8988T (cell line): ENCODE measurements at places on chromosomes 7 and 10.

DNA sequence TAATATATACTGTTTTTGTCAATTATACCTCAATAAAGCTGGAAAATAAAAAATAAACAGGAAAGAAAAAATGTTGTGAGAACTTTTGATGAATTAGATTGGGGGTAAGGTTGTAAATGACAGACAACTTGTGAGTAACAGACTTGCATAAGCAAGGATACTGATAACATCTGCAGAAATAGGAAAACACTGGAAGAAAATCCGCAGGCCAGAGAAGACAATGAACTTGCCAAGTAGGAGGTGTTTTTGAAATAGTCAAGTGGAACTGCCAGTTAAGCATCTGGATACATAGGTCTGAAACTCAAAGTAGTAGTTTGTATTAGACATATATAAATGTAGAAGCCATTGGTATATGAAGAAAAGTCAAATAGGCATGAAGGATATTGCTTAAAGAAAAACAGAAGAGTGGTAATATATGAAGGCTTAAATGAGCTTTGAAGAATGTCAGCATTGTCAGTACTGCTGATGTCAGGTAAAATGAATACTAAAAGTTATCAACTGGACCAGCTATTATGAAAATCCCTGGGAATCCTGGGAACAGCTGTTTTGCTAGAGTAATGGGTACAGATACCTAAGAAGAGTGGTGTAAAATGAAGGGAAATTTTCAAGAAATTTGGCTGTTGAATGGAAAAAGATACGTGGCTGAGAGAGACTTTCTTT is 58.7 kb downstream of the DNAJC1 start:
- no peak for DNase-seq

DNA sequence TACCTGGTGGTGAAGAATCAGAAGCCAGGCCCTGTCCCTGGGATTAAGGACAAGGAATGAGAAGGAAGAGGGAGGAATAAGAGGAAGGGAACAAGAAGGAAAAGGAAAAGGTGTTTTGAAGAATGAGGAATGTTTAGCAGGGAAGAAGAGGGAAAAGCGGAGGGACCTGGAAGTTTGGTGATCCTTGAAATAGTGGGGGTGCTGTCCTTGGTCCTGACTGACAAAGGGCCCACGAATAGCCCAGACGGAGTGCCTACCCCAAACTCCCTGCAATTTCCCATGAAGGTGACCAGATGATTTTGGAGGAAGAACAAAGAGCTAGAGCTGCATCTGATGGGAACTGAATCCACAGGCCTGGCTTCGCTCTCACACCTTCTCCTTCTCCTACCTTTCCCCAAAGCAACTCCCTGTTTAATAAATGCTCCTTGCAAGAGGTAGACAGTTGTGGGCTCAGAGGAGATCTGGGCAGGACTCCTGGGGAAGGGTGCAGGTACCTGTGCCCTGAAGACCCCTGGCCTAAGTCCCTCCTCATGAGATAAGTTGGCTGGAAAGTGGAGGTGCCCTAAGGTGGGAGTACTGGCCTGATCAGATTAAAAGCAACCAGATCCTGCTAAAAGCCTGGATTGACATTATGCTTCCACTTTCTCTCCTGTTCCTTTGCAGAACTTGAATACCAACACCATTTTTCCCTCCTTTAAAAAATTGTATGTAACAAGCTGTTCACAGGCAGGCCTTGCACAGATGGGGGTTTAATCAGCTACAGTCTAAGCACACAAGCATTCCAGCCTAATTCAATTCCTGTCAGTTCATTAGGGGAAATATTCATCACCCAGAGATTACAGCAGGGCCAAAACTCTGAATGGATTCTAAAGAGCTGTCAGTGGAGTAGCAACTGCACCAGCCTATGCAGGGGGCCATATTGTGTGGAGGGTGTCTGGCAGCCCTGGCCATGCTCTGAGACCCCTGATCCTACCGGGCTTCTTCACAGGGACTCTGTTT is 19.4 kb downstream of the KAZALD1 start:
- no peak for DNase-seq

DNA sequence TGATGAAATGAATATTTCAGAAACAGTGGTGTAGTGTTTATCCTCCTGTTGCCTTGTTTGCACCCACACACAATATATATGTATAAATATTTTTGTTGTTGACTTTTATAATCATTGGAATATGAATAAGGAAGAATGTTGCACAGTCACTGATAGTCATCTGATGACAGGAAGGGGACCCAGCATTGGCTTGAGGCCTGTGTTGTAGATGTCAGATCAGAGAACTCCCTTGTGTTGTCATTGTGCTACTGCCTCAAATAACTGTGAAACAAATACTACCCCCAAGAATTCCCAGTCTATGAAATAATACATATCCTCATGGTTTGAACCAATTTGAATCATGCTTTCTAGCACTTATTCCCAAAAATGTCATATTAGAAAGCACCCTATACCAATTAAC is 84.0 kb downstream of the NRG3 start:
- DNase-seq: no peak

DNA sequence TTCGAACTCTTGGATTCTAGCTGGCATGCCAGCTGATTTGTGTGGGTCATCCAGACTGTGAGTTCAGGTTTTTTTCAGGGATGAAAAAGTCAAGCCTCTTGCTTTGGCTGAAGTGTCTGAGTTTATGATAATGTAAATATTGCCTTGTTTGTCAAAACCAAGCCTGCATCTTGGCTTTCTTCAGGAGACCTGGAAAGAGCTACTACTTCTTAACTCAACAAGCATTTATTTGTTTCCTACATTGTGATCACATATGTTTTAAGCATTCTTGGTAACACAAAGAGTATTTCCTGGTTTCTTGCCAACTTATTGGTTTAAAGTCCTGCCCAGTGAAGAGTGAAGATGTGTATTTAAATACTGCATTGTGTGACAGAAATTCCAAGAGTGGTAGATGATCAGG is 407.1 kb downstream of the LRMDA start:
- no peak for DNase-seq

- no peak for DNase-seq
Observed at GRCh38 chr7:92402920-92403759, 44.1 kb upstream of the GATAD1 start.

- DNase-seq: no peak
Observed at GRCh38 chr10:31139497-31139896, 107.8 kb upstream of the ZNF438 start.

GRCh38 chr10:113788604-113789083 is 37.2 kb downstream of the PLEKHS1 start:
- DNase-seq: no peak

GRCh38 chr7:131249003-131249402 is 78.7 kb upstream of the MKLN1 start:
- no peak for DNase-seq

GRCh38 chr7:43072530-43072929 is 39.9 kb upstream of the HECW1 start:
- DNase-seq: no peak

- DNase-seq: no peak
Observed at GRCh38 chr10:90413196-90413595, 444.6 kb downstream of the HTR7 start.

DNA sequence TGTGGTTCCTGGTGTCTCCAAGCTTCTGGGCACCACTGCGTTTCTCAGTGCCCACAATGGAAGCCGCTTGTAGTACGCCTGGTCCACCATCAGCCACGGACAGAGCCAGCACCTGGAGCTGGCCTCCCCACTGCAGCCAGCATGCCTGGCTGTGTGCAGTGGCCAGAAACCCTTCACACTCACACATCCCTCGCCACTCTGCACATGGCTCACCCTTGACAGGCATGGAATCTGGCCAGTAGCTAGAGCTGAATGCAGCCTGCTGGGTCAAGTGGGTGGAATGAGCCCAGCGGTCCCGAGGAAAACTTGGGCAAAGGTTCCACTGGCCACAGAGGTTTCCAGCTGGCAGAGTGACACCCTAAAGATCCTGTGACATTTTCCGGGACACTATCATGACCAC is 146.0 kb upstream of the ADO start:
- no peak for DNase-seq

DNA sequence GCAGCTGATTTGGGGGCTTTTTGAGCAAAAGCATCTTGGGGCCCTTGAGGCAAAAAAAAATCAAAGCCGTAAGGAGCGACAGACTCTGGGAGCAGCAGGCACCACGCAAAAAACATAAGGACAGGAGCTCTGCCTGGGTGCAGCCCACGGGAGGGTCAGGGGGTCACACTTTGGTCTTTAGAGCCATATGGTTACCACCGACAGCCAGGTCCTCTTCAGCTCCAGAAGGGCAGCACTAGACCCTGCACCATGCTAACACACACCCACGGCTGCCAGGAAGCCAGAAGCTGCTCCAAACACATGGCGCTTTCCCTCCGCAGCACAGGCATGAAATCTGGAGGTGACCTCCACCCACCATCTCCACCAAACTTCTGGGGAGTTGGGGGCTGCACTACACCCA is 47.1 kb downstream of the RSU1 start:
- DNase-seq: no peak

GRCh38 chr10:3331690-3332230 is 159.2 kb upstream of the PITRM1 start:
- DNase-seq: no peak

- DNase-seq: no peak
Observed at GRCh38 chr10:119368991-119369869, 161.9 kb downstream of the GRK5 start.

DNA sequence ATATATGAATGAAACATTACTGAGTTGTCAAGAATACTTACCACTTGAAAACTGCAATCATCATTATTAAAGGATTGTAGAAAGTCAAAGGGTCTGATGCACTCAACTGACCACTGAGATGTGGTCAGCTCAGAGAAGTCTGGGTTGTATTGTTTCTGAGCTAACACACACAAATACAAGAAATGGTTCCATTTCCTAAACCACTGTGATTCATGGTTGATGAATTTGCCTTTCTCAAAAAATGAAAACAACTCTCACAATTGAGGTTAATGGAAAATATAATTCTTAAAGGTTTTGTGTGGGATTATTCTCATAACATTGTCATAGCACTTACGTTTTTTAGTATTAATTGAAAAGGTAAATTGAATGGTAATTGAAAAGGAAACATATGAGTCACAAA is 45.6 kb upstream of the TAS2R16 start:
- DNase-seq: no peak

- DNase-seq: no peak
Observed at GRCh38 chr7:139340808-139341057, 404 bp upstream of the FMC1 start.

DNA sequence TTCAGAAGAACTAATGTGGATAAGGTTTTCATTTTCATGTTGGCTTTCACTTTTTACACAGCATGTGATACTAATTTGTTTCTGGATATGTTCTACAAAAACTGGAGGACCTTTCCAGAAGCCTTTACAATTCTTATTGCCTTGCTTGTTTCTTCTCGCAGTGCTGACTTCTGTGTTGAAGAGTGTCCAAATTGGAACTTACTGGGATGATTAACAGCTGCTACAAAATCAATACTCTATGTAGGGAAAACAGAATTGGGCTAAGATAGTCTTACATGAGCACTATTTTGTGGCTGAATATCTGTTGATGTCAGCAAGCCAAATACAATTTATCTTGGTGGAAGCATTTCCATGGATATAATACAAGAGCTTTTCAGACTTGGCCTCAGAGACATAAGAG is 351.2 kb downstream of the DGKB start:
- DNase-seq: no peak

- no peak for DNase-seq
Observed at GRCh38 chr10:51052163-51052562, 22.1 kb upstream of the PRKG1 start.

GRCh38 chr7:74059681-74060588 is 23.7 kb upstream of the LIMK1 start:
- DNase-seq: no peak

DNA sequence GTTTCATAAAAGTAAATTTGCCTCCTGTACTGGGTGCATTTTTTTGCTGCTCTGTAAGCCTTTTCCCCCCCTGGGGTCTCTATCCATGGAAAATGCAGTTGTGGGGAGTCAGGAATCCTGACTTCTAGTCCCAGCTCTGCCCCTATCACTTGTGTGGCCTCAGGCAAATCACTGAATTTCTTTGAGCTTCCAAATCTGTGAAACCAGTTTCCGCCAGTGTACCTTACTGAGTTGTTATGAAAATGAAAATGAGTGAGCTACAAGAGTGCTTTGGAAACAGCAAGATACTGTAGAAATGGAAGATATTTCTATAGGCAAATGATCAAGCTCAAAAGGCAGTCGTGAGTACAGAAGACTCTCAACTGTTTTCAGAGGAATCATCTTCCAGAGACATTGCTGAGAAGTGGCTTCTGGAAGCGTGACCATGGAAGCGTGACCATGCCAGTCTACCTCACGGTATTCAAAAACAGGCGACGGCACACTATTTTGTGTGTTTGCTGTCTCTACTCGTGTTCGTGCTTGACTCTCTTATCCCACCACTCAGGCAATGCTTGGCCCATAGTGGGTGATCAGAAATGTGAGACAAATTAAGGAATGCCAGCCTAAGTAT is 107.4 kb downstream of the ATXN7L1 start:
- no peak for DNase-seq

DNA sequence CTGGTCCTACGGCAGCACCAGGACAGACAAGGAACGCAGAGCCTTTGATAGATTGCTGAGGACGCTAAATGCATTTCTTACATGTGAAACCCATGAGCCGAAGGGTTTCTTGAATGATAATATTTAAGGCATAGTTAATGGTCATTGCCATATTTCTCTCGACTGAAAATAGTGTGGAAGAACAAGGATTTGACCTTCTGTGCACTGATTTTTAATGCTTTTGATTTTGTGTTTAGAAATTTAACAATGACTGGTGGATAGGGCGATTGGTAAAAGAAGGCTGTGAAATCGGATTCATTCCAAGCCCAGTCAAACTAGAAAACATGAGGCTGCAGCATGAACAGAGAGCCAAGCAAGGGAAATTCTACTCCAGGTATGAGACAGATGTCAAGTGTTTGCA is 150.8 kb downstream of the NSUN6 start:
- DNase-seq: no peak

- no peak for DNase-seq
Observed at GRCh38 chr10:104368381-104368780, 14.7 kb downstream of the CFAP58 start.

GRCh38 chr10:116722736-116723427 is 19.5 kb downstream of the HSPA12A start:
- DNase-seq: no peak

- no peak for DNase-seq
Observed at GRCh38 chr10:86614853-86615252, 39.5 kb upstream of the OPN4 start.

GRCh38 chr7:44267178-44267577 is 58.2 kb downstream of the CAMK2B start:
- DNase-seq: no peak
